Esophagus squamous epithelium (tissue), 5 donors: ENCODE measurements at places on chromosomes 7 and 10.

- no peak for DNase-seq
These were observed 4.4 kb upstream of the LUC7L2 start for GRCh38 chr7:139355320-139355719.

GRCh38 chr10:61964949-61965702, 63.6 kb downstream of the ARID5B start:
- no peak for DNase-seq

GRCh38 chr7:127678947-127679346, 27.0 kb downstream of the SND1 start:
- DNase-seq = no peak

- DNase-seq = no peak
These were observed 59.9 kb downstream of the MAP3K8 start for GRCh38 chr10:30493609-30494530.

DNA sequence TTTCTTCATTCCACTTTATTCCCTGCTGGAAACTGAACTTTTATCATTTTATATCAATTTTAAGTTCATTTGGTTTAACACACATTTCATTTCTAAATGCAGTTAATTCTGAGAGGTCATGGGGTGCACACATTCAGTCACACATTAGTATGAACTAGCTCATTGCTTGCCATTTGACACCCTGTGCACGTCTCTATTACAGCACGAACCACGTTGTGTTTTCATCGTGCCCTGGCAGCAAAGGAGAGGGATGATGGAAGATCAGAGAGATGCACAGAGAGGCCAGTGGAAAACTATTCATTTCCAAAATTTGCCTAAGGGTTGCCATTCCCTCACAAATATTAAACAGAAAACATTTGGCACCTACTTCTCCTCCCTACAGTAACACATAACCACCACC, 45.4 kb downstream of the CTNNA3 start:
- no peak for DNase-seq

DNA sequence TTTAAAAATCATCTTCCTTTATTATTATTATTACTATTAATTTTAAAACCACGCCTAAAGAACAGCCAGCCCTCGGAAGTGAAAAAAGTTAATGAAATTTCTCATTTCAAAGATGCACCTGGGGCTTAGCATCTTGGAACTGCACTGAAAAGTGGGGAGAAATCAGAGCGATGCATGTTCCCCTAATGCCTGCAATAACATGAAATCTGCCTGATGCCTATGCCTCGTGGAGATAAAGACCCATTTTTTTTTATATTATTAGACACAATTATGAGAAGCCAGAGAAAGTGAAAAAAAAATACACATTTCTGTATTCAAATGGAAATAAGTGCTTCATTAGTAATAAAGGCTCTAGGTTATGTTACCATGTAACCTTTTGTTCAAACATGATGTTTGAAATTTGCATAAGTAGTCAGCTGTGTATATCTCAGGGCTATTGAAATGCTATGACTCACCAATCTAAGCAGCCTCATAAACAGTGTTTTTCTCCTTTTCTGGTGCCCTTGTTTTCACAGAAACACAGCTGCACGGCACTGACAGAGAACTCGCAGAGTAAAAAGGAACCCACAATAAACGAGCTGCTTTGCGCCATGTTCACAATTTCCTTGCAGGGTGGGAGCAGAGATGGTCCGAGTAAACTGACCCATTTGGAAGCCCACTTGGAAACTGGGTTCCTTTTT, 175.8 kb upstream of the PRKCQ start:
- DNase-seq = no peak

DNA sequence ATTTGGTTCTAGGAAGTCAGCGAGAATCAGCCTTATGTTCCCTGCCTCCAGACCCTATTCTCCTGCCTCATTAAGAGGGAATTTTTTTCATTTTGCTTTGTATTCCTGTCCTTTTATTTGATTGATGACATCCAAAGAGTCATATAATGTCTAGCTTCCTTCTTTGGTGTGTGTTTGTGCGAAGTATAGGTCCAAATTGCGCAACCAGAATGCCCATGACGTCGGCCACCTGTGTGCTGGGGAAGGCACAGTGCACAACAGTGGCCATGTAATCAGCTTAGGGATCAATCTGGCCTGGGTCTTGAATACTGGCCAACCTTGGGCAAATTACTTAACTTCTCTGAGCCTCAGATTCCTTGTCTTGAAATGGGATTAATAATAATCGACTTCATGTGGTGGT, 206.2 kb downstream of the VTI1A start:
- DNase-seq = no peak

GRCh38 chr10:132939957-132940790, 2.2 kb downstream of the CFAP46 start:
- no peak for DNase-seq

GRCh38 chr10:124648738-124649137, 95.4 kb downstream of the FAM53B start:
- DNase-seq = peak; percentile 30

GRCh38 chr7:45918556-45918955, 2.5 kb downstream of the IGFBP3 start:
- no peak for DNase-seq

DNA sequence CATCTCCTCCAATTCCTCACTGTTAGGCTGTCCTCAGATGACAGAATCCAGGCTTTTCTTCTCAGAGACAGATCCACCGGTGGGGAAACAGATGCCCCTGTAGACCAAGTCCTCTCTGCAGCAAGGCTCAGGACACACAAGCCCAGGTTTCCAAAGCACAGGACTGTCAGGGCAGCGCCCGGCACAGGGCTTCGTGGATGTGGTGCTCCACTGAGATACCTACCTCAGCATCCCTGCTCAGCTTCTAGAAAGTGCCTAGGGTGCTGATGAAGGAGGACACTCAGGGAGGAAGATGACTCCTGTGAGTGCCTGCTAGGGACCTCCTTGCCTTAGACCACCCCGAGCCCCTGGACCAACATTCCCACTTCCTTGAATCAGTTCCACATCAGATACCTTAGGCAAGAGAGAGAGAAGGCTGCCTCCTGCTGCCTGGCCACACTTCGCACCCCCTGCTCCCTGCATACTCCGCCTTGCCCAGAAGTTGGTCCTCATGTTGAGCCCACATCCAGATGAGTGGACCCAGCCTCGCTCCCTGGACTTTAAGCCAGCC, 8.9 kb upstream of the RBP3 start:
- DNase-seq = no peak

- no peak for DNase-seq
These were observed 7.8 kb downstream of the SHH start for GRCh38 chr7:155804431-155804831.

GRCh38 chr10:3995302-3996210, 210.5 kb upstream of the KLF6 start:
- no peak for DNase-seq

DNA sequence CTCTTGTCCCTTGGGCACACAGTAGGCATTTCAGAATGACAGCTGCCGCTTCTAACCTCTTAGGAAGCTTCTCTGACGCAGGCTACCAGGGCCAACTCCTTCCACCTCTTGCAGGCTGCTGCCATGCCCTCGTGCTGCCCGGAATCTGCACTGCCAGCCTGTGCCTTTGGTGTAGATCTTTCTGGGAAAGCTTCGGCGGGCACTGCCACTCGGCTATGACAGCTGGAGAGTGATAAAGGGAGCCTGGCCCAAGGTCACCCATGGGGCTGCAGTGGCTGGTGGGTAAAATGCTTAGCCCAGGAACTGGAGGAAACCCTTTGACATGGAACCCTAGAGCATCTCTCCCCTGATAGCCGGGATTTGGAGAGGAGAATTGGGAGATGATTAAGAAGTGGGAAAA, 78.0 kb upstream of the C1QL3 start:
- DNase-seq = no peak

DNA sequence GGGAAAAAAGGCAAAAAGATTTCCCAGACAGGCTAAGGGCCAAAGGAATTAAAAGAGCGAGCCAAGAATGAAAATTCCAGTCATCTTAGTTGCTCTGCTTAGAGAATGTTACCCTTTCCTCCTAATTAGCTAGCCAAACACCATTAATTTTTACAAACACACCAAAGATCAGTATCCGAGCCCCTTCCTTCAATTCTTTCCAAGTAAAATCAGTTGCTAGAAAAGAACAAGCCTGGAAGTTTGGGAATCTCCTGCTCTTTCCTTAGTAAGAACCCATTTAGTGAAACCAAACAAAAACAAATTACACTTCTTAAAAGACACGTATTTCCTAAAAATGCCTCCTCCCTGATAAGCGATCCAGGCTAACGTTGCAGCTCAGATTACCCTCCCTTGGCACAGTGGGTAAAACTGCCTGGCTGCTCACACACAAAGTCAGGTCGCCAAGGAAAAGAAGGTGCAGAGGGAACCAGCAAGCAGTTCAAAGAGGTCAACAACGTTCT, 57.1 kb upstream of the ABLIM1 start:
- DNase-seq = no peak

GRCh38 chr10:19803676-19804075, 12.6 kb upstream of the PLXDC2 start:
- DNase-seq = no peak

- DNase-seq = no peak
These were observed 175.5 kb downstream of the ADAM12 start for GRCh38 chr10:126212738-126213137.

- DNase-seq = no peak
These were observed 41.4 kb downstream of the COL1A2 start for GRCh38 chr7:94436018-94436604.

DNA sequence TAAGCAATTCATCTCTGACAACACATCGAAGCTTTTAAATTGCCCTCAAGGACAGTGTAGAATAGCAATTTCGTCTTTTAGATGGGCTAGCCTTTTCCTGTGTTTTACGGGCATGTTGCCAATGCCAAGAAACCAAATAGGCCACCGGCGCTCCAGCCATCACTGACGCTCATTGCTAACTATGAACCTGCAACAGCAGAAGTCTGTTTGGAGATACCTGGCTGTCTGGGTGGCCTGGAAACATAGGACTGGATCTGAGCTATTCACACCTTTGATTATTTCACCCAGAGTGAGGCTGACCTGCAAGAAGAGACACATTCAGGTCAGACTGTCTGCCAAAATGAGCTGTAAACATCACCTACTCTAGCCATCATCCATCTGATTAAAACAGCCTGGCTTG, 12.0 kb downstream of the KPNA7 start:
- DNase-seq = no peak

DNA sequence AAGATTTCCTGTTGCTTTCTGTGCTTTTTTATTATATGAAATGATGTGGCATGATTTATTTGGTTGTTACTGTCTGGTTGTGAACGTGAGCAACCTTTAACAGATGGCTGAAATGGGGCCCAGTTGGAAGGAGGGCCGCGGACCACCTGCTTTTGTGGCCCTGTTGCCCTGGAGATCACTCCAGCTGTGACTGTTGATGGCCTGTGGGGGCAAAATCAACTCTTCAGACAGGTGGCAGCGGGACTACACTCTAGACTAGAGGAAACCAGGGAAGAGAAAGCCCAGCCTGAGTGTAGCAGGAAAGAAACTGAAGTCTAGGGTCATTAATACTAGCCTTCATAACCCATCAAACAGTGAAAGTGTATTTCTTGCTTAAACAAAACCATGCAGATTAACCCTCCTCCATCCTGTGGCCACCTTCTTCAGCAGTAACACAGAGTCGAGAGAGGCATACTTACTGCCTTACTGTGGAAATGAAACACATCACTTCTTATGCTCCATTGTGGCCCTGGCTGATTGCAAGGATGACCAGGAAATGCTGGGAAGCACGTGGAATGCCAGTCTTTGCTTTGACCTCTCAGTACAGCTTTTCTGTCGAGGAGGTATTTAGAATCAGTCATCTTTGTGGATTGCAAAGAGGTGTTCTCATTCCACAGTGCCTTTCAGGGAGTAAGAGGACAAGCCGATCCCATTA, 80.5 kb downstream of the CCNY start:
- DNase-seq = no peak

- no peak for DNase-seq
These were observed 142.1 kb downstream of the ADARB2 start for GRCh38 chr10:1595242-1595600.

DNA sequence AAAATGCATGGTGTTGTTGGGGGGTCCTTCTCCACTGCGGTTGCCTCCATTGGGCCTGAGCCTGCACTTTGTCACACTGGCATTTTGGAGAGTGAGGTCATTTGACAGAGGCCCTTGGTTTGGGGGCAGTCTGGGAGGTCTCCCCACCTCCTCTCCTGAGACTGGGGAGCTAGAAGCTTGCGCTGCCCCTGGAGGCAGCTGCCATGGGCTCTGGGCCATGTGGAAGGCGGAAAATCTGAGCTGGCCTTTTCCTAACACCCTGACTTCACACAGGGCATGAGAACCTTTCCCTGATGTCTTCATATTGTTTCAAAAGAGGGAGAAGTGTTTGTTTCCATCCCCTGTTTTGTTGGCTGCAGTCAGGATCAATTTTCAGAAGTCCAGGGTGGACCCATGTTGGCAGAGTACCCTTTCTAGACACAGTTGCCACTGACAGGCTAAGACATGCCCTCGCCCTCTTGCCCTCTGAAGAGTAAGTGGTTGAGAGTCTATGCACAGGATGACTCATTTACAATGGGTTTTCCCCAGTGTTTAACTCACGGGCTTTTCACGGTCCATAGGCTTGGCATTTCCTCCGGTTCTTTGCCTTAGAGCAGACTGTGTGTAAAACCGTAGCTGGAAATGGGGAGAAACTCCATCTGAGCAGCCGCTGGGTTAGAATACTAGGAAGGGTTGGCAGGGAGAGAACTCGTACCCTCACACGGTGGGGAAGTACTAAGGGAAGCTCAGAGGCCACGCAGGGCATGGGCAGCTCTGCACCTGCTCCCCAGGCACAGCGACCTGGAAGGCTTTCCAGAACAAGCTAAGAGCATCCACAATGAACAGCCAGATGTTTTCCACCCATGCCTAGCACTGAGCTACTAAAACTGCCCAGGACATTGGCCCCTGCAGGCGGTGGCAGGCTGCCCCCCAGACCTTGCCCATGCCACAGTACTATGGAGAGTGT, 655.0 kb downstream of the SDK1 start:
- DNase-seq = no peak

GRCh38 chr7:141550386-141551093, 670 bp upstream of the AGK start:
- DNase-seq = no peak

GRCh38 chr7:121985476-121986030, 112.6 kb downstream of the PTPRZ1 start:
- DNase-seq = no peak
